ENCODE measurements at places on chromosomes 2 and 18.

DNA sequence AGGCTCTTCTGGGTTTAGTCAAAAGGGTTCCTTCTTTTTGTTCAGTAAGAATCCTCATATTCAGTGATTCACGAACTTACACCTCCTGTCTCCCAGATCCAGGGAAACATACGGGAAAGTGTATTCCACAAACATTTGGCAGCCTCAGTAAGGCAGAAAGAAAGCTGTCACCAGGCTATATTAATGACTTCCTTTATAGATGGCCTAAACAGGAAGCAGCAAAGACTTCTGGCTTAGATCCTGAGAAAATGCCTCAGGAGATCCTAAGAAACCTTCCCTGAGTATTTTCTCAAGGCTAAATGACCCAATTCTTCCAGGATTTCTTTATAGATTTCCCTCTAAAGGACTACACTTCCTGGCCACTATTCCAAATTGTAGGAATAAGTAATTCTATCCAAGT, 1995.5 kb upstream of the CELF4 start:
- no peak for DNase-seq

DNA sequence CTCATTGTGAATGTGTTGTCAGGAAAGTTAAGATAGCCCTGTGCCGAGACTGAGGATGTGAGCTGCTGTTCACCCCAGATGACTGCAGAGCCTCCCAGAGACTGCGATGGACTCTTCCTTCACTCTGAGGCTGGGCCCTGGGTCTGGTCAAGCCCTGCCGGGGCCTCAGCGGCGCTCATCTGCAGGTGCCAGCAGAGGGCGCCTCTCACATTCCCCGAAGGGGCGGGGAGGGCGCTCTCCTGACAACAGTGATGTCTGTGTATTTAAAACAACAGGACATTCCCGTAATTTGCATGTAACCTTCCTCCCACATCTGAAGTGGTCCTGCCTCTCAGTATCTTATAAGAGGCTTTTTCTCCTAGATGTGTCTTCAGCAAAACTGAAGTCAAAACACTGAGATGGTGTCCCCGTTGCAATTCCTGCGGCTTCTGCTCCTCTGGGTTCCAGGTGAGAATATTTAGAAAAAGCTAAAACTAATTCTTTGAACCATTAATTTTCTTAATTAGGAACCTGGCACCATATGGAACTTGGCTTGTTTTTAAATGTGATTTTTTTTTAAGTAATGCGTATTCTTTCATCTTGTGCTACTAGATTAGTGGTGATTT, 1377.9 kb downstream of the RPIA start:
- peak; percentile 13 for DNase-seq

DNA sequence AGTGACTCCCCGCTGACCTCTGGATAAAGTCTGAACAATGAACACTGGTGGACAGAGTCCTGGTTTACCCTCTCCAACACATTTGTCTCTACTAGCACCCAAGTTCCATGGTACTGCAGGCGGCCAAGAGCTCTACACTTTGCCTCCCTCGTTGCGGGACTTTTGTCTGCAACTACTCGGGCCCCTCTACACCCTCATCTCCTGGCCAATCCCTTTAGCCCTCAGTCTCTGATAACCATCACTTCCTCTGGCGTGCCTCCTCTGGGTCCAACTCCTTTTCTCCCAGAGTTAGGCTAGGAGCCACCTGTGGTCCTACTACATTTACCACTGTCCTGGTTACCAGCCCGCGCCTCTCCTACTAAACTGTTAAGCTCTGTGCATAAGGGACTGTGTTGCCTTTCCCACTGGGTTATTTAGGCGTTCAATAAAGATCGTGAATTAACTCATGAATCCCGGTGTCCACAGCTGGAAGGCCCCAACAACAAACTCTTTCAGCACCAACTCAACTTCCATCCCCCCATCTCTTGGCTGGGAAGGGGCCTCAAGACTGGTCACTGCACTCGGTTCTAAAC, 757 bp downstream of the HDHD2 start:
- no peak for DNase-seq

GRCh38 chr2:2573205-2573604, 242.1 kb upstream of the MYT1L start:
- no peak for DNase-seq

GRCh38 chr18:24500217-24500616, 39.8 kb downstream of the HRH4 start:
- DNase-seq: no peak

DNA sequence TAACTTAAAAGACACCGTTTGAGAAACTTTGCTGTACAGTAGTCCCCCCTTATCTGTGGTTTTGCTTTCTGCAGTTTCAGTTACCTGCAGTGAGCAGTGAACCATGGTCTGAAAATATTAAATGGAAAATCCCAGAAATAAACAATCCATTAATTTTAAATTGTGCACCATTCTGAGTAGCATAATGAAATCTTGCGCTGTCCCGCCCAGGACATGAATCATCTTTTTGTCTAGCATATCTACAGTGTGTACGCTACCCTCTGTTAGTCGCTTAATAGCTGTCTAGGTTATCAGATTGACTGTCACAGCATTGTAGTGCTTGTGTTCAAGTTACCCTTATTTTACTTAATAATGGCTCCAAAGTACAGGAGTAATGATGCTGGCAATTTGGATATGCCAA, 6.1 kb downstream of the ARPC2 start:
- no peak for DNase-seq

GRCh38 chr2:62149708-62150107, 46.2 kb upstream of the B3GNT2 start:
- no peak for DNase-seq

DNA sequence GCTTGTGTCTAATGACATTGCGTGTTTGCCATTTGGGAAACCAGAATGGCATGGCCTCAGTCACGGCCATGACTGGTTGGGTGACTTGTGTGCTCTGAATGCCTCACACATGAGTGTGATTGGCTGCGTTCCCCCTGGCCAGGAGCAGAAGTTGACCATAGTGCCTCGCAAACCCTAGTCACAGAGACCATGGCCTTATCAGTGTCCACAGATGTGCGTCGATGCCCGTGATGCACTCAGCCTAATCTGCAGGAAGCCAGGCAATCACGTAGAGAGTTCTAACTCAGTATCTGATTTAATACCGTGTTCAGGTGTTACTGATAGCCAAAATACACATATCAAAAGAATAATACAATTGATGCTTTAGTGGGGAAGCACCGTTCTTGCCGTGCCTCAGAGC, 64.0 kb downstream of the BOLA3 start:
- no peak for DNase-seq

GRCh38 chr2:190043441-190043840, 19.1 kb downstream of the MSTN start:
- DNase-seq: no peak

- DNase-seq: no peak
Observed at GRCh38 chr18:76626991-76627390, 131.9 kb upstream of the ZNF516 start.

- DNase-seq: no peak
Observed at GRCh38 chr2:24948506-24948905, 23.2 kb downstream of the DNAJC27 start.

GRCh38 chr2:30213907-30214463, 17.3 kb upstream of the LBH start:
- no peak for DNase-seq

GRCh38 chr2:102187496-102188150, 800 bp downstream of the IL1RL2 start:
- peak; percentile 11 for DNase-seq

DNA sequence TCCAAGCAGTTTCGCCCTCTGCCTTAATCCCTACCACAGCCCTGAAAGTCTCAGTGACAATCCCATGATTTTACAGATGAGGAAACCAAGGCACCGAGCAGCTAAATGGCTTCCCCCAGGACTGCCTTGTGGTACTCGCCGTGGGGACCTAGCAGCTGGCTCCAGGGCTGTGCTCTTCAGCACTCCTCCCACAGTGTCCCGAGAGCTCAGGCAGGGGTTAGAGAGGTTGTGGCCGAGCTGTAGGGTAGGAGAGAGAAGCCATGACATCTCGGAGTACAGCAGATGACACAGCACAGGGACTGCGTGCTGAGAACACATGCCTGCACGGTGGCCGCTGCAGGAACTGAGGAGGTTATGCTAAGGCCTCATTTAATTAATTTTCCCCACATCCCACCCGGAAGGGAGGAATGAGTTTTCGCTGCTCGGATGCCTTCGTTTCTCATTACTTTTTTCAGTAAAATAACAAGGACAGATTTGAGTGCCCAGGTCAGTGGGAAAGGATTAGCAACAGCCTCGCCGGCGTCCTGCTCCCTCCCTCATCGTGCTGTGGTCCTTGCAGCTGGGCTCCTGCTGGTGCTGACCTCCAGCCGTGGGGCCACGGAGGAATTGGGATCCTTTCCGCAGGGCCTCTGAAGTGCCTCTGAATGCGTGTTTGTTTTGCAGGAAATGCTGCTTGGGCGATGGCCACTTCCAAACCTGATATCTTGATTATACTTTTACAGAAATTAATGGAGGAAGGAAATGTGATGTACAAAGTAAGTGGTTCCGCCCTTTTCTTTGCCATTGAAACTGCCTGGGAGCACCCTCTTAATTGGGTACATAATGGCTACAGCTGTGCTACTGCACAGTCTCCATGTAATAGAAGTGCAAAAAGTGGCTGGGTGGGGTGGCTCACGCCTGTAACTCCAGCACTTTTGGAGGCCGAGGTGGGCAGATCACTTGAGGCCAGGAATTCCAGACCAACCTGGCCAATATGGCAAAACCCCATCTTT, 61.2 kb downstream of the WDSUB1 start:
- no peak for DNase-seq

DNA sequence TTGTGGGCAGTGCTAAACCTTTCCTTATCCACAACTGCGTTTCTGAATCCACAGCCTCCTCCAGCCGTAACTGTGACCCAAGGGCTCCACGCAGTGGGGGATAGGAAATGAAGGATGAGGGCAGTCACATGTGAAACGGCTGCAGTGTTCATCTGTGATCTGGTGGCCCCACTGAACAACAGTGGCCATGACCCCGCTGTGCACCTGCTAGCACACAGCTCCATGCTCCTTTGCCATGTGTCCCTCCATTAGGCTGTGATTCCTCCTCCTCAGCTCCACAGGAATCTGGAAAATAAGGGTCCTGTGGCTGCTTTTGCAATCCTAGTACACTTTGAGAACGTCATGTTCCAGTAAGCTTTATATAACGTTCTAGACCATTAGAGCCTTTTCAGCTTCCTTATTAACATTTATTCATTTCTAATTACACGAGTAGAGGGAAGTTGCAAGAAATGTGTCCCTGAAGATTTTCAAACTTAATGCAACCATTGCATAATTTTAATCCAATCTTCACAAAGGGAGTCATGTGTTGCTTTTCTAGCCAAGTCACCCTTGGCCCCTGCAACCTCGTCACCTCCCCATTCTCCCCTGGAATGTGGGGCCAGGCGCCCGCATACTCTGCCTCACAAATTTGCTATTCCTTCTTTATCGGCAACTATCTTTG, 7.1 kb upstream of the NAPG start:
- DNase-seq: no peak

GRCh38 chr2:36701391-36701795, 4.9 kb downstream of the VIT start:
- DNase-seq: no peak

DNA sequence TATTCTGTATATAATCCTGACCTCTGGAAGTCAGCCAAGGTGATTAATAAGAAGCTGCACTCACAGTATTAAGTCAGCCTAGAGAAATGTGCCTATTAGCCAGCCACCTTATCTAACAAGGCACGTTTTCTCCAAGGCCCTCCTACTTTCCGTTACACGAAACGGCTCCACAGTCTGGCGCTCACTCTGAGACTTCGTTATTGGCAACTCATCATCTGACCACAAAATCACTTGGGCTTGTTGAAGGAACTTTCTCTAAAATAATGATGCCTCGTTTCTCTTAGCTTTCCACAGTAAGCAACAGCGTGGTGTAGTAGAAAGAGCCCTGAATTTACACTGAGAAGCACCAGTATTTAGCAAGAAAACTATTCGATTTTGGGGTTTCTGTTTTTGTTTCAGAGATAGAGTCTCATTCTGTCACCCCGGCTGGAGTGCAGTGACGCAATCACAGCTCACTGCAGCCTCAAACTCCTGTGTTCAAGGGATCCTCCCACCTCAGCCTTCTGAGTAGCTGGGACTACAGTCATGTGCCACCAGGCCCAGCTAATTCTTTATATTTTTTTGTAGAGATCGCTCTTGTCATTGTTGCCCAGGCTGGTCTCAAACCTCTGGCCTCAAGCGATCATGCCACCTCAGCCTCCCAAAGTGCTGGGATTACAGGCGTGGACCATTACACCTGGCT, 53.6 kb upstream of the SLC14A1 start:
- DNase-seq: no peak

DNA sequence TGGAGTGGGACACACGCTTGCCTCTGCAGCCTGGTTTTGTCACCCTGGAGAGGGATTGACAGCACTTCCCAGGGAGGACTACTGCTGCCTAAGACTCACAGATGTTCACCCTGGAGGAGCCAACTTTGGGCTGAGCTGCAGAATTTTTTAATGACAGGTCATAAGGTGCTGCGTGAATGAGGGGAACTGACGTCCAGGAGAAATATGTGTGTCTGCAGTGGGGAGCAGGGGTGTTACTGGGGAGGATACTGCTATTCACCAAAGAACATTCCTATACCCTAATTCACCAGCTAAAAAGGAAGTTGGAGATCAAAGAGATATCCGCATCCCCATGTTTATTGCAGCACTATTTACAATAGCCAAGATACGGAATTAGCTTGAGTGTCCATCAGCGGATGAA, 144.4 kb downstream of the MGAT5 start:
- no peak for DNase-seq

- no peak for DNase-seq
Observed at GRCh38 chr2:191018048-191018447, 4.1 kb upstream of the STAT1 start.

DNA sequence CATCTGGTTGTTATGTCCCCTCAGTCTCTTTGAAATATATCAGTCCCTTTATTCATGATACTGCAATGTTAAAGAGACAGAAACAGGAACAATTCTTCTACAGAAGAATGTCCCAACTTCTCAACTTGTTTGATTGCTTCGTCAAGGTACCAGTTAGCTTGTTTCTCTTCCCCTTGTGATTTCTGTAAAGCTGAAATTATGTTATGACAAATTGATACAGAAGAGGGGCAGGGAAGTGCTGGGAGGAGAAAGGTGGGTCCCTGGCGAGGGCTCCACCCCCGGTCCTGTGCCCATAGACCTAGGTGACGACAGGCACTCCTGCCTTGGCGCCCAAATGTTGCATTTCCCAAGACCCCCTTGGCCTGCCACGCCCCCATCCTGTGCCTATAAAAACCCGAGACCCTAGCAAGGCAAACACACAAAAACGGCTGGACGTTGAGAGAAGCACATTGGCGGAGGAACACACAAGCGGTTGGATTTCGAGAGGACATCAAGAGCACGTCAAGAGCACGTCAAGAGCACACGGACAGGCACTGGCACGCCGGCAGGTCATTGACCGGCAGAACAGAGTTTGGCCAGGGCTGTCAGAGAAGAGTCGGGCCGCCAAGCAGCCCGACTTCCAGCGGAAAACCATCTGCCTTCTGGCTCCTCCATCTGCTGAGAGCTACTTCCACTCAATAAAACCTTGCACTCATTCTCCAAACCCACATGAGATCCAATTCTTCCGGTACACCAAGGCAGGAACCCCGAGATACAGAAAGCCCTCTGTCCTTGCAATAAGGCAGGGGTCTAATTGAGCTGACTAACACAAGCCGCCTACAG, 11.5 kb upstream of the RTN4 start:
- no peak for DNase-seq

- DNase-seq: peak; percentile 22
Observed at GRCh38 chr2:47662552-47662951, 120.4 kb upstream of the MSH6 start.

GRCh38 chr2:63186331-63186730, 135.7 kb downstream of the OTX1 start:
- DNase-seq: no peak

Measured in iPS DF 6.9 (cell line).